ENCODE measurements at places on chromosomes 4 and X.
A peak's percentile ranks its signal among the peaks of the same experiment; 100 is the strongest.

DNA sequence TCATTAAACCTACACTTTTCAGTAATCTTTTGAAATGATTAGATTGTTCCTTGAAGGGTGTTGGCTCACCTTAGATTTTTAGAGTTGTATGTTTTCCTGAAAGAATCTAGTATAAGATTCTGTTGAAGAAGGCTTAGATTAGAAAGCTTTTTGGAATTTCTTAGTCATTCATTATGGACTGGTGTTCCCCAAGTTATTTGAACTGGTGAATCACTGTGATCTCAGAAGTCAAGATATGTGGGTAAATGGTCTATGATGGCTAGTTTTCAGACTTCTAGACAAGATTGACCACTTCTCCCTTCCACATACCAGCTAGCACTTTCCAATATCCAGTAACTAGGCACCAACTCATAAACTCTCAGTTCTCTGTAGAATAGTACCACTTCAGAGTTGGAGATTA, 138.1 kb downstream of the KDM6A start:
- no peak for DNase-seq

- DNase-seq, result no peak
Measured at GRCh38 chrX:5068550-5068949, 1160.1 kb downstream of the NLGN4X start.

- no peak for DNase-seq
Measured at GRCh38 chr4:150710770-150711375, 128.9 kb downstream of the MAB21L2 start.

GRCh38 chrX:40720339-40720738, 15.0 kb downstream of the MED14 start:
- DNase-seq, result no peak

- no peak for DNase-seq
Measured at GRCh38 chrX:15405846-15406245, 21.6 kb upstream of the VEGFD start.

DNA sequence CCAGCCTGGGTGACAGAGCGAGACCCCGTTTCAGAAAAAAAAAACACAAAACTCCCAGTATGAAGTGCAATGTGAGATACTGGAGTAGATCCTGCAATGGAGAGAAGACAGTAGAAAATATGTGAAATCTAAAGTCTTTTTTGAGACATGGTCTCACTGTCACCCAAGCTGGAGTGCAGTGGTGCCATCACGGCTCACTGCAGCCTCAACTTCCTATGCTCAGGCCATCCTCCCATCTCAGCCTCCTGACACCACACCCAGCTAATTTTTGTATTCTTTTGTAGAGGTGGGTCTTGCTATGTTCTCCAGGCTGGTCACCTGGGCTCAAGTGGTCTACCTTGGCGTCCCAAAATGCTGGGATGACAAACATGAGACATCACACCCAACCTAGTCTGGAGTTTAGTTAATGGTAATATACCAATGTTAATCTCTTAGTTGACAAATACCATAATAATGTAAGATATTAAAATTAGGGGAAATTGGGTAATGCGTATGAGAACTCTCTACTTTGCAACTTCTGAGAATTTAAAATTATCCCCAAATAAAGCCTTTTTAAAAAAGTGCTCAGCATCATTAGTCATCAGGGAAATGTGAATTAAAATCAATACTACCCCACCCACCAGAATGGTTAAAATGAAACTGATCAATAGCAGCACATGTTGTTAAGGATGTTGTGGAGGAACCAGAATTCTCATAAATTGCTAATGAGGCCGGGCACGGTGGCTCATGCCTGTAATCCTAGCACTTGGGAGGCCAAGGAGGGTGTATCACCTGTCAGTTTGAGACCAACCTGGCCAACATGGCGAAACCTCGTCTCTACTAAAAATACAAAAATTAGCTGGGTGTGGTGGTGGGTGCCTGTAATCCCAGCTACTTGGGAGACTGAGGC, 15.0 kb downstream of the RBMX start:
- no peak for DNase-seq

DNA sequence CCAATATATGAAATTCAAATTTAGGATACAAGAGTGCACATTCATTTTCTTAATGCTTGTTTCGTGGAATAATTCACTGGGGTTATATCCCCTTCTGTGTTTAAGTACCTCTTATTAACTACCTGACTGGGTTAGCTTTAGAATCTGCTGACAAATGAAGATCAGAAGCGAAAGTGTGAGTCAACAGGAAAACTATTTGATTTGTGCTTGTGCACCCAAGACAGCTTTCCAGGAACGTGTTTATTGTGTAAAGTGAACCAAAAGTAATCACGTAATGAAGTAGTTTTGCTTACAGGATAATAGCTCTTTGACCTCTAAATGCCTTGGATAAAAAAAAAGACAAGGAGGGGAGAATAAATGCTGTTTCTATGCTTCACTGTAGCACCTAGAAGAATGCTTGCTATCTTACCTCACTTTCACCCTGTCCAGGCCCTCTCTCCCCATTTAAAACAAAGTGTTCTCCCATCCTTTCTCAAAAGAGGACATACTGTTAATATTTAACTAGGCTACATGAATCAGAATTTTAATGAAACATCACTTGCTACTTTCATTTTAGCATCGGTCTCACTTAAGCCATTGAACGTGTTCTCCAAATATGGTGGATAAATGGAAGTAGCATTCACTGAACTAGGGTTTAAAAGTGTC, 141.9 kb downstream of the THOC2 start:
- DNase-seq, result no peak

- DNase-seq, result no peak
Measured at GRCh38 chrX:39214387-39215126, 413.3 kb downstream of the MID1IP1 start.

GRCh38 chrX:9538544-9539045, 73.7 kb downstream of the TBL1X start:
- no peak for DNase-seq

GRCh38 chr4:24382381-24382780, 202.0 kb downstream of the DHX15 start:
- DNase-seq, result no peak

DNA sequence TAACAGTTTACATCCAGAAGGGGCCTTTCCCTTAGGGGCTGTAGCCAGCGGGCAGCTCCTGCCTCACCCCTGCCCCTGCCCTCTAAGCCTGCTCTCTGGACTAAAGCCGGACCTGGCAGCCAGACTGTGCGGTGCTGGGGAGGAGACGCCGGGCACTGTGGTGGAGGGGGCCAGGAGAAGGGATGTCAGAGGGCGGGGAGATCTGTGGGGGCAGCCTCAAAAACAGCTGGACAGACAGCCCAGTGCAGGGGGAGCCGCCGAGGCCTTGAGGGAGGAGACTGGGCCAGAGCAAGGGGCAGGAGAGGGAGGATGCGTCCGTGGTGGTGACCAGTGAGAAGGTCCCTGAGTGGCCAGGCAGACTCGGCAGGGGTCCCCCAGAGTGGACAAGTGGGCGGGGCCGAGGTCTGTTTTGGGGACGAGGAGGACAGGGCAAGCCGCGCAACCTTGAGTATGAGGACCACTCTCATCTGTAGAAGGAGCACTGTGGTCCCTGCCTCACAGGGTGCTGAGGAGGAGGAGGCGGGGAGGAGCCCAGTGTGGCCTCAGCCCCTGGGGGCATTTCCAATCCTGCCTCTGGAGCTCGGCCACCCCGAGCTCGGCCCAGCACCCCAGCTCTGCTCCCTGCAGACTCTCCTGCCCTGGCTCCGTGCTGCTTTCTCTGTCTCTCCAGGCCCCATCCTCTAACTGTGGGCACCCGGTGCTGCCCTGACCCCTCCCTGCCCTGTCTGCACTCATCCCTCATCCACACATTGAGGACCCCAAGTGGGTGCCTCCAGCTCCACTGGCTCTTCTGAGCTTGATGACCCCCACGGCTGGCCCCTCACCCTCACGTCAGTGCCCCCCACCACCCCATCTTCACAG, 59.2 kb upstream of the NKX1-1 start:
- DNase-seq, result no peak

DNA sequence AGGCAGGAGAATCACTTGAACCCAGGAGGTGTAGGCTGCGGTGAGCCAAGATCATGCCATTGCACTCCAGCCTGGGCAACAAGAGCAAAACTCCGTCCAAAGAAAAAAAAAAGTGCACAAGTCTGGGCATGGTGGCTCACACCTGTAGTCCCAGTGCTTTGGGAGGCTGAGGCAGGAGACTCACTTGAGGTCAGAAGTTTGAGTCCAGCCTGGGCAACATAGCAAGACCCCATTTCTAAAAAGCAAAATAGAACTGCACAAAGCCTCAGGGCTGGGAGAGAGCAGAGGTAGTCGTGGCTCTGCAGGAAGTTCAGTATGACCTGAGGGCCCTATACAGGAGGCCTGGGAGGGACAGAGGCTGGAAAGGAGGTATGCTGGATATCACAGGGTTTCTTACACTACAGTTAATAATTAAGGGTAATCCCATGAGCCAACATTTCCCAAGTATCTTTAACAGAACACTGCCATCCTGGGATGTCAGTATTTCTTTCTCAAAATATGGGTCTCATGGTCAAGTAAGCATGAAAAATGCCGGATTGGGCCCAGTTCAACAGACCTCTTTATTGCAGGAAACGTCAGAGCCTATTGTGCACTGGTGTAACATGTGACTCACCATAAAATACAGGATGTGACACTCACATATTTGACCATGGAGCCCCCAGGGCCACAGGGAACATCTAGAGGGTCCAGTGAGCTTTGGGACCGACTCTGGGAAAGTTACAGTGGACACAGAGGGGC, 37.8 kb downstream of the ACSL1 start:
- no peak for DNase-seq

DNA sequence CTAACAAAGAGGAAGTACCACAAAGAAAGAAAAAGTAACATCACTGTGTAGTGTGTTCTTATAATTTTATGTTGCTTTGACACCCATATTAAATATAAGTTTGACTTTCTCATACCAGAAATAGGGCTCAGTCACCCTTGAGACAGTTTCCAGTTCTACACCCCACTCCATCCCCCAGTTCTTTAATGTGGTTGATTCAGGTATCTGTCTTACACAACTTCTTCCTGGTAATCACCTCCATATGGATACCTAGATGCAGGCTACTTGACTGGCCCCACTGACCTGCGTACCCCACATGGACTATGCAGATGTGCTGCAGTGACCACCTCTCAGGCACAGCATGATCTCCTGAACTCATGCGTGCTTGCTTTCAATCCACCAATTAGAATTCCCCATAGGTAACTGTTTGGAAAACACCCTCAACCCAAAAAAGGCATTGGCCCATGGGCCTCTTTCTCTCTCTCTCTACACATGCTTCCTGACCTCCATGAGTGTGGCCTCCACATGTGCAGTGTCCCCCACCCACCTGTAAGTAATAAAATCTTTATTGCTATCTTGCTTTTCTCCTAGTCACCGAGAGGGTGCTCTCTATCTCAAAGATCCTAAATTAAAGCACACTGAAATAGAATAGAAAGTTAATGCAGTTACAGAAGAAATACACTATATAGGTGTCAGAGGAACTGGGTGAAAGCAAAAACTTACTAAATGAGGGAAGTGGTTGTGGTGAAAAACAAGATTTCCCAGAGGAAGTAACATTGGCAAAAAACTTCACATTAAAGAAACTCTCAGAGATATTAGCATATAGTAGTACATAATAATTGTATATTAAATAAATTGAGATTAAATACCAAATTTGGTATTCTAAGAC, 98.4 kb downstream of the ZAR1 start:
- DNase-seq, result no peak

- no peak for DNase-seq
Measured at GRCh38 chr4:173698557-173699262, 168.7 kb upstream of the HAND2 start.

- DNase-seq, result no peak
Measured at GRCh38 chr4:109406337-109406931, 27.2 kb upstream of the SEC24B start.

DNA sequence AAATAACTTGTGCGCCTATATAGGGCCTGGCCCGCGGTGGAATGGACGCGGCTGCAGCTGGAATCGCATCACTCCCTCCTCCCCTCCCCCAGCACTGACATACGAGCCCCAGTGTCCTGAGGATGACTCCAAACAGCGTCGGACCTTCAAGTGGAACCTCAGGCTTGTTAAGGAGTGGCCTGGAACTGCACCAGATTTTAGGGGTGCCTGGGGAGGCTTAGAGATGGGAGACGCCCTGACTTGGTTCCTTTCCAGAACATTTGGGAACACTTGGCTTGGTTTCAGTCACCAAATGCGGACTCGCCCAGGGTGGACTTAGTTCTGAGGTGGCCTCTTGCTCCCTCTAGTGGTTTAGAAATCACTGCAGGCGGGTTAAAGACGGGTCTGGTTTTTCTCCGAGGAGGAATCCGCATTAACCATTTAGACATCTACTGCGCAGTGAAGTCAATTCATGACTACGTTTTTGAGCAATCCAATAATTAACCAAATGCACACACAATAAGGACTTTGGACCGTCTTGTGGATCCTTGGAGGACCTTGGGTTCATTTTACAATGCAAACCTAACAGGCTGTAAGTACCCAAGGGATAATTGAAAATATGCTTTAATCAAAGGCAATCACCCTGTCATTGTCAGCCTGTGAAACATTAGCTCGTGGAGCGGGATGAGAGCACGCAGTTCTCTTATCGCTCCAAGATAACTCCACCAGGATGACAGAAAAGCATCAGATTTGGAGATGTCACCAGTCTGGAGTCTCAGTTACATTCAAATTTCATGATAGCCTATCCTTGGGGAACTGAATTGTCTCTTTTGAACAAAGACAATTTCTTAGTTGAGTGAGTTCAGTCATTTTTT, 11.2 kb upstream of the PDGFRA start:
- peak; percentile 30 for DNase-seq

DNA sequence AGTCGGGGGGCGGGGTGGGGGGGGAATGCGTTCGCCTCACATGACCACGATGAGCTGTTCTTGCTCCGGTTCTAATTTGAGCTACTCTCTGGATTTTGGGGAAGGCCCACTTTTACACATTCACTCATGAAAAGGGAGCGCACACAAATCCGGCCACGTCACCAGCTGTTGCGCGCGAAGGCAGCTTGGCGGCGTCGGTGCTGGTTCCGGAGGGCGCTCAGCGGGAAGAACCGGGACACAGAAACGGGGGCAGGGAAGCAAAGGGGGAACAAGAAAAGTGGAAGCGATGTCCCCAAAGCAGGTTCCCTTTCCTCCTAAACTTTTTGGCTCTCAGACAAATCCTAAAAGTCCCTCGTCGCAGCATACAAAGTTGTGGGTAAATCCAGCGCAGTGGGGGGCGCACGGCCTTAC, 605 bp downstream of the ANXA5 start:
- DNase-seq, result peak; percentile 15

GRCh38 chrX:153972368-153973126, at the start of gene TMEM187:
TSS of gene TMEM187 (plus strand) at chrX:153972754. CDS start at chrX:153982063, 9,309 bp downstream.
- peak; percentile 58 for DNase-seq

GRCh38 chr4:153275380-153276276, 68.9 kb upstream of the MND1 start:
- no peak for DNase-seq

DNA sequence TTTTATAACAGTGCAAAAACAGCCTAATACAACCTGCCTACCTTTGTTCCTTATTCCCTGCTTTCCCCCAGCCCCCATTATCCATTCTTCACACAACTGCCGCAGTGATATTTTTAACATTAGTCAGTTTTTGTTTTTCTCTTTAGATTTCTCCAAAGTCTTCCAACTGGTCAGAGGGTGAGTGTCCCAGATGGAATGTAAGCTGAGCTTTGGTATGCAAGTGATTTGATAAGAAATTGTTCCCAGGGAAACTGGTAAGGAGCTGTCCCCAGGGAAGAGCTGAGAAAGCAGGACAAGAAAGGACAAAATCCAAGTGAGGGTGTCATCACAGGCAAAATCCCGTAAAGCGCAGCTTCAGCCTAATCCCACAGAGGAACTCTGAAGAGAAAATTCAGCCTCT, 475.5 kb upstream of the ADGRL3 start:
- DNase-seq, result no peak

GRCh38 chr4:142085513-142086292, 449.3 kb downstream of the IL15 start:
- no peak for DNase-seq
